Endodermal cell (in vitro differentiated cells): ENCODE measurements at places on chromosomes 7 and 10.

DNA sequence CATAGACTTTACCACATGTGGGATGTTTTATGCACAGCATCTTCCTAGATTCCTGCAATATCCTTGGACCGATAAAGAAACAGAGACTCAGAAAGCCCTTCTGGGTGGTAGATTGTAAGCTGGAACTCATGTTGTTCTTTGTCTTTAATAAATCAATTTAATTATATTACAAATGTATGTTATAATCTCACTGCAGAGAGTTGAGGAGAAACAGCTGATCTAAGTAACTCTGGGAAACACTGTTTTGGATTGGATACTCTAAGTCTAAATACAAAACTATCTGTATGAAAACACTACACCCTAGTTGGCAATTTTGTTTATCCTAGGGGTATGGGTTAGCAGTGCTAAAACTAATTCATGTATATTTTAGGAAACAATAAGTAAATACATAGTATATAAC is 1015.2 kb downstream of the XPNPEP1 start:
- no peak for DNase-seq

DNA sequence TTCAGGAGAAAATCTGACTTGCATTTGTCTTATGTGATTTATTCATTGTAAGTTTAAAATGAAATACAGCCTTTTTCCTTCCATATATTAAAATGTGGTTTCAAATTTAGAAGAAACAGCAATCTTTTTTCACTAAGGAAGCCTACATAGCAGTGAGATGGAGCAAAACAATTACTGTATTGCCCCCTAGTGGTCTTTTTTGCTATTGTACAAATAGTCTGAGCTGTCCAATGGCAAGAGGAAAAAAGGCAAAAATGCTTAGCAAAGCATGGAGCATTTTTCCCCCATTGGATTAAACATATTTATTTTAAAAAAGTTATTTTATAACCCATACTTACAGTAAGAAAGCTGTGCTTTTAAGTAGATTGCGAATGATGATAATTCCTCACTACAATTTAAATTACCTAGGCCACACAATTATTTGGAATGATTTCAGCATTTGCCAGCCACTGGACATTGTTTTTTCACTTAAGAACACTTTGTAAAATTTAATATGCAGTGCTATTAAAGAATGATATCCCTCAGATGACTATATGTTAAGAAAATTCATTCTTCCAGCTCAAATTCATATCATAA is 119.5 kb downstream of the CPED1 start:
- DNase-seq: no peak

GRCh38 chr10:104589431-104589830 is 51.7 kb upstream of the SORCS3 start:
- no peak for DNase-seq

DNA sequence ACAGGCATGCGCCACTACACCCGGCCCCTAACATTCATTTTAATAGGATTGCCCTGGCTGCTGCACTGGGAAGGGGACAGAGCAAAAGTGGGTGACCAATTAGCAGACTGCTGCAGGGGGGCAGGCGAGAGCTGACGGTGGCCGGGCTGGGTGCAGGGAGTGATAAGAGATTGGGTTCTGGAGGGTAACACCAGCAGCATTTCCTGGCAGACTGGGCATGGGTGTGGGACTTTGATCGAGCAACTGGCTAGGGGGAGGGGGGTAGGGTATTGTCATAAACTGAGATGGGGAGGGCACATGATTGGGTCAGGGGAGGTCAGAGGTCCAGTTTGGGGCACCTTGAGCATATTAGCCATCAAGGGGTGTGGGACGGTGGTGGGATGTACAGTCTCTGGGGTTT is 20.2 kb upstream of the AMZ1 start:
- DNase-seq: no peak

- peak; percentile 35 for DNase-seq
Measured at GRCh38 chr10:46559231-46559671, 2.8 kb upstream of the GPRIN2 start.

- no peak for DNase-seq
Measured at GRCh38 chr10:23391821-23392220, 47.1 kb upstream of the OTUD1 start.

DNA sequence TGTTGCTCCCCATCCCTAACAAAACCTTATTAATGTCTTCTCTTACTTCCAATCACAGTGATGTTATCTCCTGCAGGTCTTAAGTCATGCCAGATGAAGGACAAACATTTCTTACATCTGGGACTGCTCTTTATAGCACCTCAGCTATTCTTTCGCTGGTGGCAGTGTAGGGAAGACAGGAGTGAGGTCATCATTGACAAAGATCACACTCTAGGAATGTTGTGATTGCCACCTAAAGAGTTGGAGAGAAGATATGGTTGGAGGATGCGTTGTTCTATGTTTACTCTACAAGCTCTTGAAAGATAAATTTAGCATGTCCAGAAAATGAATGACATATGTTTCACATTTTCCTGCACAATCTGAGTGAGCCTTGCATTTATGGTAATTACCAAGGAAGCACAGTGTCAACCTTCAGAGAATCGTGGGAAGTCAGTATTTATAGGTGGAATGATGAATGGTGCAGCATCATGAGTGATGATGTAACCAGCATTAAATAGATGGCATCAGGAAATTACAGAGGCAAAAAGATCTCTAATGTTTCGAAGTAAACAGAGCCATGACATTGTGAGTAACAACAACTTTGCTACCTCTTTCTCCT is 188.1 kb upstream of the STEAP1 start:
- no peak for DNase-seq

- no peak for DNase-seq
Measured at GRCh38 chr10:121553511-121554264, 44.6 kb downstream of the FGFR2 start.
